ENCODE measurements at places on chromosomes 4 and X.
A peak's percentile ranks its signal among the peaks of the same experiment; 100 is the strongest.

DNA sequence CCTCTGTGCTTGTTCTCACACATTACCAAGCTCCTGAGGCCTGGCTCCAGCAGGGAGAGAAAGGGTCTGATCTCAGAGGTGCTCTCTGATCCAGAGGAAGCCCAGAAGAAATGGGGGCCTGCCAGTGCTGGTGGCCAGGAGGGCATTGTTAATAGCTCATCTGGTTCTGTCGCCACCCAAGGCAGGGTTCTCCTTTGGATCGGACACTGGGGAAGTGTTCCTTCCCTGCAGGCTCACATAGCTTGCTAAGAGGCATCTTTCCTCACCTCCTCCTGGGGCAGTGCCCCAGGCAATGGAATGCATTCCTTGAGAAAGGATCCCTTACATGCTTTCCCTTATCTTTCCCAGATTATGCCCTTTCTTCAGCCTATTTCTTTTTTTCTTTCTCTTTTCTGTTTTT, 53.8 kb downstream of the RBM47 start:
- DNase-seq = no peak

- no peak for DNase-seq
These were observed 35.0 kb upstream of the APLN start for GRCh38 chrX:129689796-129690195.

DNA sequence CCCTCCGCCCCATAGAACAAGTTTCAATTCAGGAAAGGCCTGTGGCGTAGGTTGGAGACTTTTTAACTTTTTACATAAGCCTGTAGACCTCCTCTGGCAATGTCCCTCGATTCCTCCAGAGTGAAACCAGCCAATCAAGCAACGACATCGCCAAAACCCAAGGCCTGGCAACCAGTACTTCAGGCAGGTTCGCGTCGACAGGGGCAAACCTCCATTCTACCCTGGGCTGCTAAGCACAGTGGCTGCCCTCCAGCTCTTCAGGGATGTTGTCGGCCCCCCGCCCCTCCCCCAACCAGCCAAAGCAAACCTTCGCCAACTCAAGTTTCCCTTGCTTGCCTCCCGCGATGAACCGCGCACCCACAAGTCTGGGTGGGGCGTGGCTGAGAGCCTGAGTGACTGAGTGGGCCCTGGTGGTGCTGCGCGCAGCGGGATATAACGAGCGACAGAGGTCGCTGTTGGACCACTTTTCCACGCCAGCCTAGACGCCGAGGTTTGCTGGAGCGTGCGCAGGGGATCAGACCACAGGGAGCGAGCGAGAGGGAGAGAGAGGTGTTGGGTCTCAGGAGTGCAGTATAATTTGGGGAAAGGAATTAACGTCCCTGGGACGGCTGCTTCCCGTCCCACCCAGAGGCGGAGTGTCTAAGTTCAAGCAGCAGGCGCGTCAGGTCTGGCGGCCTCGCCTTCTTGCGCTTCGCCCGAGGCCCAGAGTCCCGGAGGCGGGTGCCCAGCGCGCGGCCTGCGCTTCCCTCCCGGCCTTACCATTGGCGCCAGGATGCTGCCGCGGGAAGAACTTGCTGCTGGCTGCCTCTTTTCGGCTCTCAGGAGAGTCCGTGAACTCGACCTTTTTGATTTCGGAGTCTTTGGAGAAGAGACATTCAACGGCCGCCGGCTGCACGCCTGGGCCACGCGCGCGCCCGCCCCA, 9.0 kb upstream of the PITX2 start:
- peak; percentile 59 for DNase-seq

DNA sequence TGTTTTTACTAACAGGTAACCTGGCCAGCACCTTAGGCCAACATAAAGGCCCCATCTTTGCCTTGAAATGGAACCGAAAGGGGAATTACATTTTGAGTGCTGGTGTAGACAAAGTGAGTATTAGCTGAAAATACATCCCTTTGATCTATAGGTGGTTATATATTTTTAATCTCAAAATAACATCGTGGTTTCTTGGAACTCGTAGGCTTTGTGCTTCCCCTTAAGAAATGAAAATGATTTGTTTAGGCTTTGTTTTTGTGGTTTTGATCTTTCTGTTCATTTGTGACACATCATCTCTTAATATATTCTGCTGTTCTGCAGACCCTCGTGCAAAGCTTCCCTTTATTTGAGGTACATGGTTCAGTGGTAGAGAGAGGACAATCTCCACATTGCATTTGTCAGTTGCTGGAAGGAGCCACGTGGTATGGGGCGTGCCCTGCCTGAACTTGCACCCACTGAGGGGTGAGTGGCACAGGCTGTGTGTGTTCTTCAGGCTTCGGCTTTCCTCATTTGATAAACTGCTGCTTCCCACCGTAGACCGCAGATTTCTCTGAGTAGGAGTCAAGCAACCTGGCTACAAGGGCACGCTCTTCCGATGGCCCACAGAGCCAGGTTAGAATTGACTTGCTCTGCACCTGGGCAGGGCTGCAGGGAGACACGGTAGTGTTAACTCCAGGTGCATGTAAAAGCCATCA, 72.2 kb downstream of the GPR143 start:
- no peak for DNase-seq

DNA sequence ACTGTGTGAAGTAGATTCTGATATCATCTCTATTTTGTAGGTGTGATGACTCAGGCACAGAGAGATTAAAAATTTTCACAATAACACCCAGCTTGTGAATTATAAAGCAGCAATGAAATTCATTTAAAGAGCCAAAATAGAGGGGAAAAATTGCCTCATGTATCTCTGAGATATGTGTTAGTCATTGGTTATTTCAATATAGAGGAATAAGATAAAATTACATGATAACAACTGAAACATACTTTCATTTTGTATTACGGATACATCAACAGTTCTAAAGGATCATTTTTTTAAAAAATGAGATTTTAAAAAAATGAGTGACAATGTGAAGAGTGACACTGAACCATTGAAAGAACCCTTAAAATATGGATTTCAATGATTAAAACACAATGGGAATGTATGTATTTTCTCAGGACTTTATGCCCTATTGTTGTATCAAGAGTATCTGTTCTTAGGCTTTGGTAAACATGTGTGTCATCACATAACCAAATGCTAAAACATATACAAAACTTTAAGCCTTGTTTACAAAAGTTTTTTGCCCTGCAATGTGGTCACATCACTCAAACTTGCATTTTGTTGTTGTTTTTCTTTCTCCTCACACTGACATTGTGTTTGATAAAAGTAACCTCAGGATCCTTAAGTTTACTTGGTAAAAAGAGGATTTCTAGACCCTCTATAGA, 221.3 kb downstream of the ANTXR2 start:
- no peak for DNase-seq

DNA sequence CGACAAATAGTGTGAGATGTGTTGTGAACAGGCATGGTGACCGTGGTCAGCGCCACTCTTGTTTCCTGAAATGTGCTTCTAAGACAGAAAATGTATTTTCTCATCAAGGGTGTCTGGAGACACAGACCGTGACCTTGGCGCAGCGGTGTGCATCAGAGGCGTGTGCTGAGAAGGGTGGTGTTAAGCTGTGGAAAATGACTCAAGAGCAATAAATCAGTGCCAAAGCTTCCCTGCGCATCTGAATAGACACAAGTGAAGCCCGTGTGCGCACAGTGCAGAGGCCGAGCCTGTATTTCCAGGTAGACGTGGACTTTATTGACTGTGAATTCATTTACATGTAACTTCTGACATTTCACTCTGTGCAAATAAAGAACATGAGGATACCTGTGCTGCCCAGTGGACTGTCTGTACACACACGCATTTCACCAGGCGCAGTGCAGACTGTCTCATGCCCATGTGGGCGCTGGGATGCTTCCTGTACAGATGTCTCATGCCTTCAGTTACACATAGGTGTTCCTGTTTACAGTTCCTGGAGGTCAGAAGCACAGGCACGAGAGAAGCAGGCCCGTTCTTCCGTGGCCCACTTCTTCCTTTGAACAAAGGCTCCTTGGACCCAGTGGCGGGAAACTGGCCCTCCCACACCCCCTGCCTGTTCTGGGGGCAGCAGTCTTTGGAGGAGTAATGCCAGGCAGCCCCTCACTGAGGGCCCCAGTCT, 31.9 kb downstream of the NSG1 start:
- no peak for DNase-seq

- DNase-seq = no peak
These were observed 640.7 kb upstream of the AGA start for GRCh38 chr4:178082906-178083305.

DNA sequence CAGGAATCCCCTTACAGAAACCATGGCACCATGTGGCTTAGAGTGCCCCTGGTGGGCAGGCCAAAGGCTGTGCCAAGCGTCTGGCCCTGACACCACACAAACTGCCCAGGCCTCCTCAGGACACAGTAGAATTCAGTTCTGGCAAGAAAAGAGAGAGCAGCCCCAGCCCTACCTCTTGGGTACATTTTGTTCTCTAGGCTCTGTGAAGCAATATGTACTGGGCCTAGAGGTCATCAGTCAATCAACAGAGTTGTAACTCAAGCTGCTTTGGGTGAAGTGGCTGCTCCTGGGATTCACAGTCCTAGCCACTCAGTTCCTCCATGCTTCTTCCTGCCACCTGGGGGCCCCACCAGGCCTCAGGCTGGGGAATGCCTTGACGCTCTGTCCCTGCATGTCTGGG, 158.1 kb upstream of the MAMLD1 start:
- DNase-seq = no peak

- no peak for DNase-seq
These were observed 227.4 kb upstream of the BCOR start for GRCh38 chrX:40325161-40325560.

GRCh38 chr4:188400451-188400850, 261.2 kb downstream of the TRIML1 start:
- no peak for DNase-seq

DNA sequence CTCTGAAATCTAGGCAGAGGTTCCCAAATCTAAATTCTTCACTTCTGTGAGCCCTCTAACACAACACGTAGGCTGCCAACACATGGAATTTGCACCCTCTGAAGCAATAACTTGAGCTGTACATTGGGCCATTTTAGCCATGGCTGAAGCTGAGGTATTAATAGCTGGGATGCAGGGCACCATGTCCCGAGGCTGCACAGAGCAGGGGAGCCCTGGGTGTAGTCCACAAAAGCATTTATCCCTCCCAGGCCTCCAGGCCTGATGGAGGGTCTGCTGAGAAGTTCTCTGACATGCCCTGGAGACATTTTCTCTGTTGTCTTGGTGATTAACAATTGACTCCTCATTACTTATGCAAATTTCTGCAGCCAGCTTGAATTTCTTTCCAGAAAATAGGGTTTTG, 127.9 kb downstream of the PABPC4L start:
- DNase-seq = no peak

GRCh38 chrX:38066934-38067333, 60.6 kb downstream of the SYTL5 start:
- no peak for DNase-seq

Measured in GM12892 (cell line).